ENCODE measurements at places on chromosomes 1 and 21.

DNA sequence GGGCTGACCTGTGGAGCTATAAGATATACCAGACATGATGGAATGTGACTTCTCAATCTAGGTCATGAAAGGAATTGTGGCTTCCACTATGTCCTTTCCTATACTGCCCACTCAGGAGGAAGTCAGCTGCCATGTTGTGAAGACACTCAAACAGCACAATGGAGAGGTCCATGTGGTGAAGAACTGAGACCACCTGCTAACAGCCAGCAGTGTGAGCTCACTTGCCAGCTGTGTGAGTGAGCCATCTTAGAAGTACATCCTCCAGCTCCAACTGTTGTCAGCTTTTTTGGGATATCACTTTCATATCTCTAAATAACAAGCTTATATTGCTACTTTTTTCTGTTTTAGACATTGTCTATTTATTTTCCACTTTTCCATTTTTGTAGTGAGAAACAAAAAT lies 29.7 kb downstream of the OLFML3 start:
- DNase-seq = no peak

DNA sequence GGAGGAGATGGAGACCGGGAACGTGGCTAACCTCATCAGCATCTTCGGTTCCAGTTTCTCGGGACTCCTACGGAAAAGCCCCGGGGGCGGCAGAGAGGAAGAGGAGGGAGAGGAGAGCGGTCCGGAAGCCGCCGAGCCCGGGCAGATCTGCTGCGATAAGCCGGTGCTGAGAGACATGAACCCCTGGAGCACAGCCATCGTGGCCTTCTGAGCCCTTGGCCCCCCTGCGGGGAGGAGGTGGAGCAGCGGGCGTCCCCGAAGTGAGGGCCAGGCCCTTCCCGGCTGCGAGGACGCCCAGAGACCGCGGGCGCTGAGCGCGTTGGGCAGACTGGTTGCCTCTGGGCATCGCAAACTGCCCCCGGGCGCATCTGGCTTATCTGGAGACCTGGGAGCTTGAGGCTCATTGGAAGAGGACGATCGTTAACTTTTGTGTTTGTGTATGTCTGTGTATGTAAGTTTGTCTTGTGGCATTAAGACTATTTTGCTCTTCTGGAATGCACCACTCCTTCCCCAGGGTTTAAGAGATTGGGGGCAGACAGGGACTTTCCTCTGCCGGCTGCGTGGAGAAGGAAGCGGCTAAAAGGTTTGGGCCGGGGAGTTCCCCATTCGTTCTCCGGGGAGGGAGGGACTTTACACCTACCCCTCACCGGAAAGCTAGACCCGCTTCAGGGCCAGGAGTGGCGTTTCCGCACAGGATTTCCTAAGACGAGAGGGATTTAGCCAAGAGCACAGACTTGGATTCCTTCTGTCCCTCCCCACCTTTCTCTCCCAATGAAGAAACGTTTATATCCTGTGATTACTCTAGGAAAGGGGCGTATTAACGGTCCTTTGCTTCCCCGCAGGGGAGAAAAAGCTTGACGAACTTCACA lies 1.4 kb downstream of the IER5 start:
- DNase-seq = peak; percentile 60

DNA sequence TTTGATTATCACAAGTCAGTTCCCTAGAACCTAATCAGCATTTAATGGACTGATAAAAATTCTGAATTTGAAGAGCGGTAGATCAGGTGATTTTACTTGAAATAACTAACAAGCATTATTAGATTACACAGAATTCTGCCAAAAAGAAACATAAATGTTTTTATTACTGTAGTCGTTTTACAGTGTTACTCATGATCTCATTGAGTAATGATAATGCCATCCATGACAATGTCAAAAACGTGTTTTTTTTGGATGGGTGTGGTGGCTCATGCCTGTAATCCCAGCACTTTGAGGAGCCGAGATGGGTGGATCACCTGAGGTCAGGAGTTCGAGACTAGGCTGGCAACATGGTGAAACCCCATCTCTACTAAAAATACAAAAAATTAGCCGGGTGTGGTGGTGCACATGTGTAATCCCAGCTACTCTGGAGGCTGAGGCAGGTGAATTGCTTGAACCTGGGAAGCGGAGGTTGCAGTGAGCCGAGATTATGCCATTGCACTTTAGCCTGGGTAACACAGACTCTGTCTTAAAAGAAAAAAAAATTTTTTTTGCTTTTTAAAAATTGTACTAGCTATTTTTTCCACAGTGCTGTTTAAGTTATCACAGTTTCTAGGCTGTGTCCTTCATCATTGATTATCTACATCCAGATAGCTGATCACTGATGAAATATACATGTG lies 56.6 kb downstream of the LAMC1 start:
- DNase-seq = no peak

DNA sequence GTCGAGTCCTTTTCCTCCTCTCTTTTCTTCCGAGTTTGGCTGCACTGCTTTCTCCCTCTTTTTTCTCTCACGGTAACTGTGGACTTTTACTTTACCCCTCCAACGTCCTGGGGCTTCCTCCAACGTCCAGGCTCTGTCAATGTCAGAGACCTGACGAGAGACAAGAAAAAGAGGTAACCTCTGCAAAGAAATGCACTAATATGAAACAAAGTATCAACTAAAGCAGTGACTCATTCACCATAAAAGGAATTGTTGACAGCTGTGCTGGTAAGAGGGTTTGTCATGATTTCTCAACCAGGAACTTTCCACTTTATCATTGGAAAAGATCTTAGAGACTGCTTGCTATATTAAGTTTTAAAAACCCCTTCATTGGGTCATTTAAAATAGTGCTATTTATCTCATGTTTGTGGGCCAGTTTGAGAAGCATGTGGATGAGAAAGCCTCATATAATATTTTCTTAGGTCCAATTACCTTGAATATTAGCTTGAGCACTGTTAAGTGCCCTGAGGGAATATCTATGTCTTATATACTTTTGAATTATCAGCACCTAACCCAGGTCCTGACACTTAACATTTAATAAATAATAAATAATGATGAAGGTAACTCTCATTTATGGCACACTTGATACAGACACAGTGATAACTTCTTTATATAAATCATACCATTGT lies at the start of gene GBP2:
Gene GBP2, minus strand, starts transcription at position 202 of the 668 bp plus-strand sequence. CDS start 4,148 bp downstream, outside the sequence.
- DNase-seq = no peak

- DNase-seq = no peak
Observed at GRCh38 chr1:236809148-236809547, 14.1 kb downstream of the MTR start.

GRCh38 chr1:245319094-245319493 lies 164.3 kb downstream of the KIF26B start:
- no peak for DNase-seq

- DNase-seq = no peak
Observed at GRCh38 chr1:6528492-6528891, 25.8 kb downstream of the NOL9 start.

DNA sequence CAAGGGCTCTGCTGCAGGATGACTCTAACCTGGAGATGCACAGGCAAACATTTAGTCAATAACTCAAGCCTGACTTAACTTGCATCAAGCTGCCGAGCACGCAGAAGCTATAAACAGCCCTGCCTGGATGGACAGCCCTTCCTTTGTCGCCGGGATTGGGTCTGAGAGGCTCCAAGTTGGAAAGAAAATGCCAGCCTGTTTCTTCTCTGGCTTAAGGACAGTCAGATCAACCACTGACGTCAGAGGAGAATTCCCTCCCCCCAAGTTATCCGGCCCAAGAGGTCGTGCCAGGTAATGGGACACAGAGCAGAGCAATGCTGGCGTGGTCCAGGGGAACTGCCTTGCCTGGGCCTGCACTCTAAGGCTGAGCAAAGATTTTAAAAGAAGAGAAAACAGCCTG lies 27.1 kb upstream of the LRRC38 start:
- no peak for DNase-seq

- DNase-seq = no peak
Observed at GRCh38 chr1:198253259-198253658, 96.5 kb downstream of the NEK7 start.

GRCh38 chr1:164369698-164370365 lies 189.2 kb upstream of the PBX1 start:
- DNase-seq = no peak

- no peak for DNase-seq
Observed at GRCh38 chr21:41319273-41319672, 2.7 kb downstream of the FAM3B start.

- no peak for DNase-seq
Observed at GRCh38 chr1:173163222-173163621, 43.9 kb downstream of the TNFSF4 start.

DNA sequence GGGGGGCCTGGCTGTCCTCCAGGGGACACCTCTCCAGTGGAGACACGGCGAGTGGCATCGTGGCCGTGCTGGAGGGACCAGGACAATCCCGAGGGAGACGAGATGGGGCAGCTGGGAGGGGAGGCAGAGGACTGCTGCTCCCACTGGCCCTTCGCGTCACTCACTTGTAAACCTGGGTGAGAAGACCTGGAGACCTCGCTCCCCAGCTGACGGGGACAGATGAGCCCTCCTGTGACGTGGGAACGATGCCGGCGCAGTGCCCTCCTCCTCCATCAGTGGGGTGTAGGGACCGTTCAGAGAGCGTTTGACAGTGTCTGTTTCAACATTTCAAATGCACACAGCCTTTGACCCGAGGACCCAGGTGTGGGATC lies 4.6 kb downstream of the SPATC1L start:
- DNase-seq = no peak

Measured in stimulated activated CD4-positive, alpha-beta T cell treated with anti-CD3 and anti-CD28 coated beads, Interleukin-1b, Interleukin-23, amount 100 ng/mL, for 1 hour (primary cell).